ENCODE measurements at places on chromosomes 3 and 15.

DNA sequence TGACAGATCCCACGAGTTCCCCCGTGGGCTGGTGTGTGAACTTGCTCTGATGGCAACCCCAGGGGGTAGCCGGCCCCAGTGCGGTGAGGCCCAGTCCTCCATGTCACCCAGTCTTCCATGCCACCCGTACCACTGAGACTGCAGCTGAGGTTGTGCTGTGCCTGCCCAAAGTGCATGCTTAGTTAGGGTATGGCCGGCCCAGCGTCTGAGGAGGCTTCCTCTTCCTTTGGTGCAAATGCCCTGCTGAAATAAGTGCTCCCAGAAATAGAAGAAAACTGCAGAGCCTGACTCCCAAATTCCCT is 31.5 kb downstream of the MGLL start:
- no peak for DNase-seq

- DNase-seq = no peak
These were observed 22.6 kb upstream of the LRTM1 start for GRCh38 chr3:54950391-54951003.

DNA sequence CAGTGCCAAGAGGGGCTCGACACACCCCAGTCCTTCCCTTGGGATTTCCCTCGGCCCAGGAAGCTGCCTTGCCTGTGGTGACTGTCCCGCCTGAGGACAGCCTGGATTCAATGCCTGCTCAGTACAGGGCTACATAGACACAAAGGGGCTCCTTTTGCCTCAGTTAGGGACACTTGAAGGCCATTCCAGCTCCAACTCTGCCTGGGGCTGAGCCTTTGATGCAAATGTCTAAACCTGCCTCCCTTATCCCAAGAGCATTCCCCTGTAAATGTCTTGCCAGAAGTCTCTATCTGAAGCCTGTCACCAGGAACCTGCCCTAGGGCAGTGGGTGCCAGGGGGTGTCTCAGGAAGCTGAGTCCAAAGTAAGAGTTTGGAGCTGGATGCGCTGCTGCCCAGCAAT is 19.3 kb upstream of the LYSMD4 start:
- DNase-seq = no peak

DNA sequence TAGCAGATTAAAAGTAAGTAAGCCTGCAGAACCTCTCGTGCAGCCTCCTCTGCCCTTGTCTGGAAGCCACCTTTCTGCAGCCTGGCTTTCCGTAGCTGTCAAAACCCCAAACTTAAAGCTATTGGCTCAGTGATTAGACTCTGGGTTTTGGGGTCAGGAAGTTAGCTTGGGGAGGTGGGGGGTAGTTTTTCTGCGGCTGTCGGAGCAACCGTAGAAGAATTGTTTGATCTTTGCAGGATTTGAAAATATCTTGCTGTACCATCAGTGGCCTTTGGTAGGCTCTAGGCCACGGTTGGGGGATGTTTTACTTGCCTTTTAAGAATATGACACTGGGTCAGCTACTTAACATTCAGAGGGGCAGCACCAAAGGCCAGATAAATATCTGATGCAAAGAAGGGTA is 88.4 kb upstream of the RASGRP1 start:
- no peak for DNase-seq

GRCh38 chr3:43097400-43098080 is 8.3 kb downstream of the POMGNT2 start:
- no peak for DNase-seq

GRCh38 chr3:157794771-157795170 is 291.6 kb upstream of the VEPH1 start:
- DNase-seq = no peak

DNA sequence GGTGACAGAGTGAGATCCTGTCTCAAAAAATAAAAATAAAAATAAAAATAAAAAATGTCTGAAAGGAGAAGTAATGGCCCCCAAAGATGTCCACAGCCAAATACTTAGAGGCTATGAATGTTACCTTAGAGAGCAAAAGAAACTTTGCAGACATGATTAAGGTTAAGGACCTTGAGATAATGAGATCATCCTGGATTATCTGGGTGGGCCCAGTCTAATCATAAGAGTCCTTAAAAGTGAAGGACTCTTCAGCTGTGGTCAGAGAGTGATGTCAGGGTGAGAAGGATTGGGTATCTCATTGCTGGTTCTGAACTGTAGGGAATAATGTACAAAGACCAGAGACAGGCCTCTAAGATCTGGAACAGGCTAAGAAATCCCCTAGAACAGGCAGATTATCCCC is 84.9 kb upstream of the POU1F1 start:
- DNase-seq = no peak

DNA sequence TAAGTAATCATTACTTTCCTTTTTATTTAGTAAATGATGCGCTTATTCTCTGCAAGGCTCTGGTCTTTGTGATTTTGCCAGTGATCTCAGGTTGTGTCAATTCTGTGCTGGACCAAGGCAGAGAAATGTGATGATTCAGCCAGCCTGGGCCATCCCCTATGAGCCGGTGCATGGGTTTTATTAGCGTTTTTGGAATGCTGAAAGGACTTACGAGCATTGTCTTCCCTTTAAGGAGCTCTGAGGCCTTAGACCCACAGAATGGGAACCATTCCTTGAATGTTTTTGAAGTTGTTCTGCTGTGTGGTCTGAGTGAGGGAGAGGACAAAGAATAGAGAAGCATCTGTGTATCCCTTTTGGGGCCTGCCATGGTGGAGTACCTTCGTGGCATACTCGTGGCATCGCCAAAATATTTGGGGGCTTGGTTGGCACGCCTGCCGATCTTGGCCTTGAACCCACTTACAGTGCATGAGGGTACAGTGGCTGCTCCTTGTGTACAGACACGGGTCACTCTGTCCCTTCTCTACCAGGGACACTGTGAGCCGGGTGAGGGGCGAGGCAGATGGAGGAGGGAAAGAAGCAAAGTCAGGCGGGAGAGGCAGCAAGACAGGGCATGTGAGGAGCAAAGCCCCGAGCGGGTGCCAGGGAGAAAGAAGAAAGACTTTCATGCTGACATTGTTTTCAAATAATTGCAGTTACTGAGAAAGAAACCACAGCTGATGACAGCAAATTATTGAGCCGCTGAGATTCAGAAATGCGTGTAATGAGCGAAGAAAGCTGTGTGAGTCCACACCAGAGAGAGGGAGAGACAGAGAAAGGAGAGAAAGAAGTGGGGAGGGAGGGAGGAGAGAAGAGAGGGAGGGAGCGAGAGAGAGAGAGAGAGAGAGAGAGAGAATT is 269.4 kb upstream of the RGMA start:
- DNase-seq = no peak

- DNase-seq = peak; percentile 92
These were observed 305.9 kb downstream of the CACNA2D3 start for GRCh38 chr3:54427941-54428871.

DNA sequence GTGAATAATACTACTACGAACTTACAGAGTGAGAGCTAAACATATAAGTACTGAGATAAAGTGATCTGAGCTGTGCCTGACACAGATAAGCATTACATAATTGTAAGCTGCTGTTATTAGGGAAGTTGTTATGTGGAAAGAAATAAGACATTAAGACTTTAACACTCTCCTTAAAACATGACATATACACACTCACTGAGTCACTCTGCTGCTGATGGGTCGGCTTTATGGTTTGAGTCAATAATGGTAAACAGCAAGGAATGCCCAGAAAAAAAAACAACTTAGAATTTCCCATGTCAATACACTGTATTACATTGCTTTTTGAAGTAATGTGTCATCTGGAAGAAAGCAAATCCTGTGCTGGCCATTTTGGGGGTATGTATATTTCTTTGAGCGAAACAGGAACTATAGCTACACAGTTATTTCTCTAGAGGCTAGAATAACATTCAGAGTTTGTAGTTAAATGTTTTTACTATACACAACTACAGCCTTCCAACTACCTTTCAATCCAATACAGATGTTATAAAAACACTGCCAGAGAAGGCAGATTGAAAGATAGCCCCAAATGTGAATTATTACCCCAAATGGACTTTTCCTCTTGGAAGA is 22.8 kb upstream of the SPRED1 start:
- DNase-seq = no peak

GRCh38 chr15:75696311-75696720 is 16.3 kb downstream of the CSPG4 start:
- DNase-seq = no peak

DNA sequence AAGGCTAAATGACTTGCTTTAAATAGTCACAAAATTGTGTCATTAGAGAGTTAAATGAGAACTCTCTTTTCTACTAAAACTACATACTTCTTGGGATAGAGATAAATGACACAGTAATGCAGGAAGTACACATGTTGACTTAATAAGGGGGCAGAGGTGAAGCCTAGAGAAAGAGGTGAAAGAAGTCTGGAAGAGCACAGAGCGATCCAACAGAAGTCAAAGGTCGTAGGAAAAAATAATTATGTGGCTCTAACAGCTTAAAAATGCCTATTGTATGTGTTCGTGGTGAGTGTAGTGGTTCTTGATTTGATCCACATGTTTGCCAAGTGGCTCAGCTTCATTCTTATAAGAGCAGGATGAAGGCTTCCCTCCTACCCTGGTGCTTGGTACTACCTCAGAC is 61.7 kb downstream of the TMEM212 start:
- DNase-seq = no peak

GRCh38 chr3:105629718-105630117 is 239.1 kb downstream of the CBLB start:
- DNase-seq = no peak

- no peak for DNase-seq
These were observed 161.8 kb upstream of the NAALADL2 start for GRCh38 chr3:174697310-174697709.

DNA sequence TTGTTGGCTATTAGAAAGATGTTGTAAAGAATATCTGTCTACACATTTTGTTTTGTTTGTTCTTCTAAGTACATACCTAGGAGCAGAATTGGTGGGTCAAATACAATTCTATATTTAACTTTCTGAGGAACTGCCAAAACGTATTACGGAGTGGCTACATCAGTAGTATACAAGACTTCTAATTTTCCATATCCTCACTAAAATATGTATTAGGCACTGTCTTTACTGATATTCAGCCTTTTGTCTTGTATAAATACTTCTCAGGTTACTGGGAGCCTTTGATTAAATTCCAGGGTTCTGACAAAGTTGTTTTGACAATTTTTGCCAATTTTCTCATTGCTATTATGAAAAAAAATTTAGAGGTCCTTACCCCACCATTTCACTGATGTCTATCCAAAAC is 146.7 kb downstream of the NR2E3 start:
- no peak for DNase-seq

- DNase-seq = no peak
These were observed 7.7 kb downstream of the HYAL2 start for GRCh38 chr3:50314816-50315215.

GRCh38 chr15:57684491-57685151 is 21.9 kb upstream of the POLR2M start:
- DNase-seq = no peak

DNA sequence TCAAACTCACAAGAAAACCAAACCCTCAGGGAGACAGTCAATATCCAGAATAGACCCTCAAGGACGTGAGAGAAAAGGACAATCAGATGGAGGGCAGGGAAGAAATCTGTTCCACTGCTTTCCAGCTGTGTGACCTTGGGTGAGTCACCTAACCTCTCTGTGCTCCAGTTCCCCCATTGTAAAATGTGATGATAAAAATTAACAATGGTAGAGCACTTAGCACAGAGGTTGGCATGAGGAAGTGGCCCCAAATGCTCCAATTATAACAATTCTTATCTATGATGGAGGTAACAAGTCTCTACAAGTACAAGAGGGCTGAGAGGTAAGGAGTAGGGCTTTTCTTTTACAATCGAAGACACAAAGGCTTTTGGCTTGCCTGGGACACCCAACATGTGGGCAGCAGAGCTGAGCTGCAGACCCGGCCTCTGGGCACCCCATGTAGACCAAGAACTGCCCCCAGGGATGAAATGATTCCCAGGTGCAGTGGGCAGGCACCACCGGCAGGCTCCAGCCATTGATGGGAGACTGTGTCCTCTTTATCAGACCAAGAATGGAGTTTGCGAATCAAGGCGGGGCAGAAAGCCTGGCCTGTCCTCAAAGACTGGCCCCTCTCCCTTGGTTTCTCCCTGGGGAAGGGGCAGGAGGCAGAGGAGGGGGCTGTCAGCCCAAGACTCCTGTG is 22.0 kb downstream of the WNT7A start:
- no peak for DNase-seq

- DNase-seq = peak; percentile 34
These were observed 575.4 kb downstream of the NAALADL2 start for GRCh38 chr3:175434561-175434960.

- DNase-seq = no peak
These were observed 766.3 kb downstream of the TBL1XR1 start for GRCh38 chr3:176431038-176431418.

DNA sequence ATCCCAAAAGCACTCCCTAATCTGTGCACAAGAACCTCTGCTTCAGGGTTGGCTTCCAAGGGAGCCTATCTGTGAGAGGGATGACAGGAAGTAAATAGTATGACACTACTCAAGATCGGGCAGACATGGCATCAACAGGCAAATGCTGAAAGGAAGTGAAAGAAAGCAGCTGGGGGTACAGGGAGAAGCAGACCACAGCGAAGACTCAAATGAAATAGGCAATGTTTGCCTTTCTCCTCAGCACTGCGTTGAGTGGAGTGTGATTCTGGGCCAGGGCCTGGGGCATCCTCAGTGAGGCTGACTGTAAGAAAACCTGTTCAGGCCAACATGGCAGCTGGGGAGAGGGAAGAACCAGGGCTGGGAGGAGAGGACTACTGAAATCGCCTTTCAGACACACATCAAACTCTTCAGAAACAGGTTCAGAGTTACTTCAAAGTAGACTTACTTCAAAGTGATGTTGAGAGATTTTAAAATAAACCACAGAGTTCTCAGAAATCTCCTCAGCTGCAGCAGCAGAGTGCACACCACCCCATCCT is 96.6 kb downstream of the SLC9A9 start:
- no peak for DNase-seq

GRCh38 chr15:64703632-64703959 is 71.8 kb downstream of the RBPMS2 start:
- DNase-seq = no peak

- no peak for DNase-seq
These were observed 35.5 kb upstream of the TIMP4 start for GRCh38 chr3:12194209-12194608.

- no peak for DNase-seq
These were observed 171.9 kb downstream of the SYNPR start for GRCh38 chr3:63450023-63450422.

DNA sequence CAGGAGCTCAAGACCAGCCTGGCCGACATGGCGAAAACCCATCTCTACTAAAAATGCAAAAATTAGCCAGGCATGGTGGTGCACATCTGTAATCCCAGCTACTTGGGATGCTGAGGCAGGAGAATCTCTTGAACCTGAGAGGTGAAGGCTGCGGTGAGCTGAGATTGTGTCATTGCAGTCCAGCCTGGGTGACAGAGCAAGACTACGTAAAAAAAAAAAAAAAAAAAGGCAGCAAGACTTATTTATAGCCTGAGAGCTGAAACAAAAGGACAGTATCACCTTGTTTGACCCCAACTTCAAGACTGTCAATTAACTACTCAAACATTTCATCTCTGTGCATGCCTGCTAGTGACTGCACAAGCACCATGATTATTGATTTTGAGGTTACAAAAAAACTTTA is 478.9 kb upstream of the GBE1 start:
- no peak for DNase-seq

DNA sequence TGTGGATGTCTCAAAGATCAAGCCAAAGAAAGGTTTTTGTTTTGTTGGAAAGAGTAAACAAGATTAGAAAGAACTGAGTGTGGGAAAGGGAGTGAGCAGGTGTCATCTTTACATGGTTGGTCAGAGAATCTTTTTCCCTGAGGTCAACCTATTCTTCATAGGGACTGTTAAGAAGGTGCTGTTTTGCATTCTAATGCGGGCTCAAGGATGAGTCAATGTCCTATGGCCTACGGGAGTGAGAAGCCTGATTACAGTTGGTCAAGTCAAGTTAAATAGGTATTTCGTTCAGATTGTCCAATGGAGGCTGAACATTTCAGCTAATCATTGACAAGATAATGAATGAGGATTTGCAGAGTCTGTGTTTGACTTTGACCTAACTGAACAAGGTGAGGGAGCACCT is 491.2 kb upstream of the PDZRN3 start:
- no peak for DNase-seq

Measured in NCI-H748 treated with DMSO at 0.1 percent for 48 hours (cell line).